ENCODE measurements at places on chromosomes 16 and 17.

DNA sequence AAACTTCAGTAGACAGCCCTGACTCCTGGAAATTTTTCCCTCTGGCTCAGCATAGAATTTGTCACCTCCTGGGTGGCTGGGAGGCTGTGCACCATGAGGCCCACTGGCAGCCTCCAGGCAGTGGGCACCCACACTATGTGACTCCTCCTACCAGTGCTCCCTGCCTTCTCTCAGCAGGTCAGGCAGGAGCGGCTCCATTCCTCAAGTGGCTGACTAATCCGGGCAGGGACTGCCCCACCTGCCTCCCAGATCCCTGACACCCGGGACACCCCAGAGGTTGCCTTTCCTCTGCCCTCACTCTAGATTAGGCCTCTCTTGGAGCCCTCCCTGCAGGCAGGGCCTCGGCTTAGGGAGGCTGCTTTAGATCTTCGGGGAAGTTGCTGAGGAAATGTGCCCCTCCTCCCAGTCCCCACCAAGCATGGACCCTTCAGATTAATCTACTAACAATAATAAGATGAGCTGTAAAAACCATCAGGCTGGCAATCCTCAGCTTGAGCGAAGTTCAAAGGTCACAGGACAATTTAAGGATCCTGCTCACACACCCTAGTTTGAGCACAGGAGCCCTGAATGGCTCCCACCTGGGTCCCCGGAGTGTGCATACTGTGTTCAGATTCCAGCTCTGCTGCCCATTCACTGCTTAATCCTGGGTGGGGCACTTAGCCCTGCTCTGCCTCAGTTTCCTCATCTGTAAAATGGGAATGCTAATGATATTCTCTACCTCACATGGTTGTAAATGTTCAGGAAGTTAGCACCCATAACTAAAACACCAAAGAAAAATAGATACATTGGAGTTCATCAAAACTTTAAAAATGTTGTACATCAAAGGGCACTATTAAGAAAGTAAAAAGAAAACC, 10.0 kb upstream of the MYCBPAP start:
- peak; percentile 29 for DNase-seq

- peak; percentile 59 for DNase-seq
These were observed 1.5 kb upstream of the PCYT2 start for GRCh38 chr17:81912441-81913309.

DNA sequence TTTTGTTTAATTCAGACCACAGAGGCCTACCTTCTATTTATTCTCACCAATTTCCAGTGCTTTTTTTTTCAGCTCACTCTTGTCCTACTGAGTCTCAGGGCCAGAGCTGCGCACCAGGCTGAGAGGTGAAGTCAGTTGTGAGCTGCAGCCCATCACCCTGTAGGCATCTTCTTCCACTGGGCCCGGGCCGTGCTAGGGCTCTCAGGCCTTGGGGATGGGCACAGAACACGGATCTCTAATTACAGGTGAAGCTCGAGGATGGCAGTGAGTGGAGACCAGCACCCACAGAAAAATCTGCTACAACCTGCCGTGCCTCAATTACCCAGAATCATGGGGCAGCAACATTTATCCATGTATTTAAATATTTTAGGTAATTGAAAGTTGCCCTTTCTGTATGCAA, 82.1 kb downstream of the IRX5 start:
- no peak for DNase-seq

- no peak for DNase-seq
These were observed 17.0 kb upstream of the NTN1 start for GRCh38 chr17:9004132-9004960.

DNA sequence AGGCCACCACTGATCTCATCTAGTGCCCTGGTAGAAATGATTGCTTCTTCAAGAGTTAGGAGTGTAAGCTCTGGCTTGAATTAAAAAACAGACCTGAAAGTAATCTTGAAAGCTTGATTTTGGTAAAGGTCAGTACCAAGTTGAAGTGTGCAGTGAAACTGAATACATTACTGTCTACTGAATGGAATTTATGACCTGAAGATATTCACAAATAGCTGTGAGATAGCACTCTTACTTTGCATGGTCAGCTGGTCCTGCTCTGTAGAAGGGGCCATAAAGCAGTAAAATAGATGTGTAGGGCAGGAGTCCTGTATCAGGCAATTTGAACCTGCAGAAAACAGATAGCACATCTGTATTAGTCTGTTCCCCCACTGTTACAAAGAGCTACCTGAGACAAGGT, 78.6 kb downstream of the MYH13 start:
- DNase-seq = no peak

DNA sequence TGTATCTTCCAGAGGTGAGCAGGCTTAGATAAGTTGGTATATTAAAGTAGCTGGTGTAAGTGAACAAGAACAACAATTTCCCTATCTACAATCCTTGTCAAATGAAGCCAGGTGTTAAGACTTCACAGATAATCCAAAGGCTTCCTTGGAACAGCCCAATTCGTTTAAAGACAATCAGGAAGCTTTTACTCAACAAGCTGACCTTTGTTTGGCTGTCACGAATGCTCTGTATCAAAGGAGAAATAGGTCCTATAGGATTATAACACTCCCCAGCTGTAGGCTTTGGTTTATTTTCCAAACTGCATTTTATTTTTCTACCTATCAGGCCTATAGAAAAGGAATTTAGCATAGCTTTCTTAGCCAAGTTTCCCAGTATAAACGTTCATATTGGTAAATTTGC, 766.5 kb upstream of the GOT2 start:
- no peak for DNase-seq

- no peak for DNase-seq
These were observed 27.8 kb upstream of the ITGA3 start for GRCh38 chr17:50027881-50028735.

DNA sequence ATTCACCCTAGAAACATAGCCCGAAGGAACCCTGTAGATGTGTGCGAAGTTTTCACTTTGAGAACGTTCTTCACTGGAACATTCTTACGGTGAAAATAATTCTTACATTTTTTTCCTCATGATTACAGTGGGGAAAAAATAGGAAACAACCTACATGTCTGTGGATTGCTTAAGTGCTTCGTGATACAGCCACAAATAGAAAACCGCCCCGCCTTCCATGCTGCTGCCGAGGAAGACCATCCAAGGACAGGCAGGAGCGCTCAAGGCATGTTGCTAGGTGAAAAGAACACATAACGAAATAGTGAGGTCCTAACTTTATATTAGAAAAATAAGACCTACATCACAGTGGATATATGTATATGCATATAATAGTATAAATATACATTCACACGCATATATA, 78.8 kb downstream of the BMERB1 start:
- no peak for DNase-seq

GRCh38 chr16:58306327-58306726, 11.5 kb upstream of the PRSS54 start:
- DNase-seq = no peak

GRCh38 chr17:43578699-43579565, 32.8 kb upstream of the ETV4 start:
- DNase-seq = no peak

DNA sequence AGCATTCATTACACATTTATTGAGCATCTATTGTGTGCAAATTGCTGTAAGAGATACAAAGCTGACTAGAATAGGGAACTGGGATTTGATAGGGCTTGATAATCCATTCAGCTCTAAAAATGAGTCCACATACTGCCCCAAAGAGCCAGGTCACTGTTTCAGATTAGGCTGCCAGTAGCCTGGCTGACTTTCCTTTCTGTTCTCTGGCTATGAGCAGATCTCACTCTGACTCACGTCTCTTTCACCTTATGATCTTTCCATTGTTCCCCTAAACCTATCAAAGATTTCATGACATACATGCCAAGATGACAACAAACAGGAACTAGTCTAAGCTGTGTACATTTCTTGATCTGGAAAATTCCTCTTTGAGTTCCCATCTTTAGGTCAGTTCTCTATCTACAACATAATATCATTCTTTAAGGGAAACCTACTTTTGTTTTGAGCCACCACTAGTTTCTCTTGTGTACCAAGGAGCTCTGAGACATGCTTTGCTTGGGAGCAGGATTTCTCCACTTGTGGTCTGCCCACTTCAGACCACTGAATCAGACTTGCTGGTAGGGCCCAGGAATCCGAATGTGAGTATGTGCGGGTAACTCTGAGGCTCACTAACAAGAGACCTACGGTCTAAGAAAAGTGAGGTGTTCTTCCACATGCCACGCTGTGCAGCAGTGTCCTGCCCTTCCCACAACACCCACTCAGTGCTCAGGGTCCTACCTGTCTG, 40.9 kb upstream of the ICAM2 start:
- DNase-seq = peak; percentile 70

DNA sequence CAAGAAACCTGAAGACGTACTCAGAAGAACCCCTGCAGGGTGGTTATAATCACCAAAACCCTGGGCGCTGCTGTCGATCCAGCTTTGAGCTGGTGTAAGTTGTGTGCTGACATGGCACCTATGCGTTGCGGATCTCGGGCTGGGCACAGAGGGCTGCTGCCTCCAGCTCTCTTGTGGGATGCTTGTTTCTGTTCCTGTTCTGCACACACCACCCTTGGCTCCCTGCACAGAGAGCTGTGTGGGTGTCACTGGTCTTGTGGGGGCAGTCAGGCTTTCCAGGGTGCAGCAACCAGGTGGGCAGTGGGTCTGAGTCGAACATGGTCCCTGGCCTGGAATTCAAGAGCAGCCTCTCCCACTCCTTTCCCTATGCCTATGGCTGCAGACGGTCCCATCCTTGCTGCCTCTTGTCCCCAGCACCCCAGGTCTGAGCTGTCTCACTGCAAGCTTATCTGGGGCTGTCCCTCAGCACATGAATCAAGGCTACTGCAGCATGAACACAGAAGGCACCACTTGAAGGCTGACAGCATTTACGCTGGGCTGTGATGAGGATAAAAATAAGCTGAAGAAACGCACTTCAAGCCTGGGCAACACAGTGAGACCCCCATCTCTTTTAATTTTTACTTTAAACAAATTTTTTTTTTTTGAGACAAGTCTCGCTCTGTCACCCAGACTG, 20.1 kb downstream of the ZNF276 start:
- DNase-seq = no peak
